ENCODE measurements at places on chromosomes 3 and 15.
A peak's percentile ranks its signal among the peaks of the same experiment; 100 is the strongest.

- H3K27me3 ChIP-seq: no peaks in the 10 kb centered on the region
- H3K27ac ChIP-seq: no peak overlapping the region
- no peak for DNase-seq
- H3K4me3 ChIP-seq: no peak overlapping the region
- H3K36me3 ChIP-seq: peaks cover 1% of the 10 kb centered on the region
Measured at GRCh38 chr3:20480786-20481365, 294.9 kb upstream of the SGO1 start.

GRCh38 chr15:48595981-48596380 is 49.5 kb downstream of the FBN1 start:
- peak overlapping the region; percentile 28 for H3K4me3 ChIP-seq
- no peaks in the 10 kb centered on the region for H3K27me3 ChIP-seq
- no peak for DNase-seq

DNA sequence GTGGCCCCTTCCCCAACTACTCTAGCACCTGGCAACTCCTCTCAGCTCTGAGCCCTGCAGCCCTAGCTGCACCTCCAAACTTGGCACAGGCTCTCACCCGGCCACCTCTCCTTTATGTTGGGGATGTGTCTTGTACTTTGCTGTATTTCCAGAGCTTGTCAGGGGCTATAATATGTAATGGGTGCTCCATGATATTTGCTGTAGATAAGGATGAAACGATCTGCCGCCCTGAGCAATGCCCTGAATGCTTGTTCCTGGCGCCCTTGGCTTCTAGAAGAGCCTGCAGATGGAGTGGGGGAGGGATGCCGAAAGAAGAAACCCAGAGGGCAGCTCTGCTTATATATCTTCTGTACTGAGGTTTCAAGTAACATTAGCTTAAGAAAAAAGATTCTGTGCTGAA is 35.9 kb upstream of the ZBTB38 start:
- H3K4me3 ChIP-seq: no peak overlapping the region
- no peak for DNase-seq
- H3K27me3 ChIP-seq: no peaks in the 10 kb centered on the region
- no peaks in the 10 kb centered on the region for H3K36me3 ChIP-seq
- H3K4me1 ChIP-seq: peaks cover 38% of the 10 kb centered on the region

GRCh38 chr15:87549296-87549695 is 707.2 kb downstream of the NTRK3 start:
- H3K36me3 ChIP-seq: no peaks in the 10 kb centered on the region
- H3K4me3 ChIP-seq: no peak overlapping the region
- DNase-seq: no peak
- H3K4me1 ChIP-seq: no peaks in the 10 kb centered on the region

GRCh38 chr15:65337436-65338070 is 33.1 kb downstream of the RNU5B-1 start:
- H3K4me1 ChIP-seq: peaks cover 26% of the 10 kb centered on the region
- no peak overlapping the region for H3K27ac ChIP-seq
- H3K4me3 ChIP-seq: peak overlapping the region; percentile 24
- peaks cover 36% of the 10 kb centered on the region for H3K27me3 ChIP-seq
- no peak for DNase-seq

GRCh38 chr3:87004883-87005282 is 13.9 kb upstream of the VGLL3 start:
- no peaks in the 10 kb centered on the region for H3K4me1 ChIP-seq
- H3K27me3 ChIP-seq: no peaks in the 10 kb centered on the region
- no peaks in the 10 kb centered on the region for H3K36me3 ChIP-seq
- no peak overlapping the region for H3K4me3 ChIP-seq

DNA sequence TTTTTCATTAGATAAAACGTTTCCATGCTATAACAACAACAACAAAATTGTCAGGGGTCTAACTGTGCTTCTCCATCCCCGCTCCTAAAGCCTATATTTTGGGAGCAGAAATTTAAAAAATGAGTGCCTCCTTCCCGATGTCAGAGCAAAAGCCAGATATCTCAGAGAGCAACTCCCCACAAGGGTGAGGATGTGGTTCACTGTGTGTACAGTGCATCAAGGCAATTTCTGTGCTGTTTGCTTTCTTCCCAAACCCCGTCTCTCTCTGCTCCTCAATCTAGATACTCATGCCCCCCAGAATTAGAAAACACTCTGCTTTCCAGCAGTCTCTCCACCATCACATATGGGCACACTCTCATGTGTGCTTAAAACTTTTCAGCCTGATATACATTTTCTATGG is 76.7 kb upstream of the MBNL1 start:
- H3K4me1 ChIP-seq: peaks cover 71% of the 10 kb centered on the region
- H3K36me3 ChIP-seq: peaks cover 2% of the 10 kb centered on the region
- H3K4me3 ChIP-seq: peak overlapping the region; percentile 36
- peak overlapping the region; percentile 6 for H3K27ac ChIP-seq

Data from activated B cell treated with CpG ODN at 0.5 μM for 24 hours (primary cell).